NCI-H524 treated with DMSO at 0.1 percent for 48 hours (cell line): ENCODE measurements at places on chromosomes 6 and 20.

DNA sequence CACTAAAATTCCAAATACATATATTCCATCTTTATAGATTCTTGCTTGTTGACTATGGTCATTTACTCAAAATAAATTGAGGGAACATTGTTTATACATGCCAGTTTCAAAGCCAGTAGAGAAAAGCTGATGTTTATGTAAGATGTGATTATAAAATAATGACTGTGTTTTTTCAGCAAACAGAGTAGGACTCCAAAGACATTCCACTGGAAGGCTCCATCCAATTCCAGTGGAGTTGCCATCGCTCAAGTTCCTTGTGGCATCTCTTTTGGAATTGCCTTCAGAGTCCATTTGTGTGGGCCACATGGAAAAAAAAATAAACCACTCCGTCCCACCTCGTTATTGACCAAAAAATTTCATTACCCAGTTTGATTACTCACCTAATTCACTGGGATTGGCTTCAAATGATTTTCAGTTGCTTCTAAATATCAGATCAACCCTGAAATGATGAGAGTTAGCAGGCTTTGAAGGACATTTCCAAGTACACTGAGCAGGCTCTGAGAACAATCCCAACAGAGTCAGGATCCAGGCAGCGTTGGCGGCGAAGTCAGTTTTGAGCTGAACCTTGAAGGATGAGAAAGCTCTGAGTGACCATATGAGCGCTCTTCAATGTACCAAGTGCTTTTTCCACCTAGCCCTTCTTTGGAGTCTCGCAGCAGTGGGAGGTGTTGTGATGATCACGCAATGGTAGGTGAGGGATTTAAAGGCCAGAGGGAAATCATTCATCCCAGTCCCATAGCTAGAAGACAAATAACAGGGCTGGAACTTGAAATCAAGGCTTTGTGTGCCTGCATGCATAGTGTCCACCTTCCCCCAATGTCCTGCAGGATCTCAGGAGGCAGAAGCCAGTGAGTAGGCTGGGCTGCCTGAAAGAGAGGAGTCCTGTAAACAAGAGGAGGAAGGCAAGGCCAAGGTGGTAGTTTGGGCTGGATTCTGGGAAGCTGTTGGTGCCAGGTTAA is 281.7 kb downstream of the CDC5L start:
- no peak for DNase-seq

DNA sequence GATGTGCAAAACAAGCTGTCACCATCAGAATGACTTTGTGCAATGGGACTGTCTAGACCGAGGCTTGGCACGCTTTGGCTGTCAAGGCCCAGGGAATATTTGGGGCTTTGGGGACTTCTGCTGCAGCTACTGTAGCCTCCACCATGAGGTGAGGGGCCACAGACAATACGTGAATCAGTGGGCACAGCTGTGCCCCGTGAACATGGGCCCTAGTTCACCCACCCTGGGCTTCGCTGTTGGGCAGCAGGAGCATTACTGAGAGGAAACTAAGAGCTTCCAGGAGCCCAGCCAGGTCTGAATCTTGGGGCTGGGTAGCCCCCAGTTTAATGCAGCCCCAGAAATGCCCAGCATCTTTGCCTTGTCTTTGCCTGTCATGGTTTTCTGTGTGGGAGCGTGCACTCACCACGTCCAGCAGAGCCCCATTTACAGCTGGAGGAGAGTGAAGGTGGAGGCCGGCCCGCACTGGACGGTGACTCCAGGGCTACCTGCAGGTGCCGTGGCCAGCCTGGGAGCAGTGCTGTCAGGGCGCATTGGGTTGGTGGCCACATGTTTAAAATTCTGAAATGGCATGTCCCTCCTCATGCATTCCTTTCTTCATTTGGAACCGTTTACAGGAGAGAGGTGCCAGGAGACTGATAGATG is 34.7 kb downstream of the DUSP22 start:
- no peak for DNase-seq

- peak; percentile 76 for DNase-seq
Measured at GRCh38 chr6:156884306-156884705, 107.1 kb downstream of the ARID1B start.

- DNase-seq: peak; percentile 27
Measured at GRCh38 chr6:89145091-89145955, 532 bp upstream of the PM20D2 start.

- no peak for DNase-seq
Measured at GRCh38 chr6:7051780-7052442, 55.9 kb upstream of the RREB1 start.

DNA sequence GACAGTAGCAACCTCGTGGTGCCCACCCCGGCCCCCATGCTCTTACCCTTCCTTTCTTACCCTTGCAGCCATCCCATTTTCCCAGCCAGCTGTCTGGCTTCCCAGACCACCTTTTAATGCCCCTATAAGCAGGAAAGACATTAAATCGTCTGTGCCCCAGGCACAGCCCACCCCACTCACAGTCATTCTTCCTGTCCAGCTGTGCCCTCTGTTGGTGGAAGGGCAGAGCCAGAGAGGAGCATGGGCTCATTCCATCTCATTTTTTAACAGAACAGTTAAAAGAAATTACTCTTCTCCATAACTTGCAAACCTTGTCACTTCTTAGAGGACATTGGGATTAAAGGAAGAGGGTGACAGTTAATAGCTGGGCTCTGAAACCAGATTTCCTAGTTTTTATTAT is 240.5 kb downstream of the NRN1 start:
- DNase-seq: no peak

DNA sequence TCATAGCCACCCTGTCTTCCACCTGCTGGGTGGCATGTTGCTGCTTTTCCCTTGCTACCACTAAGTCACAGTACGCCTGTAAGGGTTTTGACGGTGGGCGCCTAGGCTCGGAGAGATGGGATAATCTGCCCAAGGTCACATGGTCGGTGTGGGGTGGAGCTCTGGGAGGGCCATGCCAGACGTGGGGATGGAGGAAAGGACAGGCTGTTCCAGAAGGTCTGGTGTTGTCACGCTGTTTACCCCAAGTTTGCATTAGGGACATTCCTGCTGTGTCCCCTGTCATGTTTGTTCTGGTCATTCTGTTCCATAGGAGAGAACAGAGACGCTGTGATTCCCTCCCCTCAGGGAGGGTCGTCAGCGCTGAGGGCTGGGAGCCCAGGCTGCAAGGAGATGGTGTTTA is 16.1 kb downstream of the IP6K3 start:
- DNase-seq: no peak

DNA sequence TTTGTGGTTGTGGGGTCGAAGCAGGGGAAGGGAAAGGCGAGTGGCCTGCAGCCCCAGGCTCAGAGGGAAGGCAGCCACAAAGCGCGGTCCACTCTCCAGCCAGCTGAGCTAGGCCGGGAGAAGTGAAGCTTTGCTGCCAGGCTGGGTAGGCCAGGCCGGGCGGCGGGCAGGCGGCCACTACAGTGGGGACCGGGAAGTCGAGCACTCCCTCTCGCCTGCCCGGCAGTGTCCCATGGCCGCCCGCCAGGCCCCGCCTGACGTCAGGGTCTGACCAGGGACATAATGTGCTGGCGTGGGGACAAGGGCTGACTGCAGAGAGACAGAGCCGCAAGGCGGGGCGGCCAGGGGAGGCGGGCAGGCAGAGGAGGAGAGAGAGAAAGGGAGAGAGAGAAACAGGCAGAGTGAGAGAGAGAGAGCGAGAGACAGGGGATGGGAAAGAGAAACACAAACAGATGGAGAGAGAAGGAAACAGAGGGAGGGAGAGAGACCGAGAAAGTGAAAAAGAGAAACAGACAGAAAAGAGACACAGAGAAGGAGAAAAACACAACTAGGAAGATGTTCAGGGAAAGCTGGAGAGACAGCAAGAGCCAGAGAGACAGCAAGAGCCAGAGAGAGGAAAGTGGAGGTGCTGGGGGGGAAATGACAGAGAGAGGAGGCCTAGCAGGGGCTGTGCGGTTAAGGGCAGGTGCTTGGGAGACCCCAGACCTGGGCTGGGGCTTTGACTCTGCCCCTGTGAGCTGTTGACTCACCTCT is 94.5 kb upstream of the PTPN1 start:
- DNase-seq: no peak

GRCh38 chr6:75224303-75224926 is 18.6 kb upstream of the COL12A1 start:
- no peak for DNase-seq
